Liver (tissue), 10 donors: ENCODE measurements at places on chromosomes 2 and 18. TPM values are rescaled to one million over a fixed set of nuclear protein-coding genes. Genes with fewer than 3 reads are reported as not detected.

The CD207 gene
- not detected for total RNA-seq

The MRPL53 gene
- 21.0 TPM for total RNA-seq

The C2orf66 gene
- not detected for total RNA-seq

The EN1 gene
- total RNA-seq: not detected

The IL36G gene
- not detected for total RNA-seq

The PRKAG3 gene
- not detected for total RNA-seq

The ANKRD62 gene
- not detected for total RNA-seq

The SS18 gene
- total RNA-seq: 74.7 TPM

The CYP27C1 gene
- total RNA-seq: 0.05 TPM

GRCh38 chr18:65906621-65907034 lies 155.8 kb downstream of the CDH7 start:
- DNase-seq: no peak

DNA sequence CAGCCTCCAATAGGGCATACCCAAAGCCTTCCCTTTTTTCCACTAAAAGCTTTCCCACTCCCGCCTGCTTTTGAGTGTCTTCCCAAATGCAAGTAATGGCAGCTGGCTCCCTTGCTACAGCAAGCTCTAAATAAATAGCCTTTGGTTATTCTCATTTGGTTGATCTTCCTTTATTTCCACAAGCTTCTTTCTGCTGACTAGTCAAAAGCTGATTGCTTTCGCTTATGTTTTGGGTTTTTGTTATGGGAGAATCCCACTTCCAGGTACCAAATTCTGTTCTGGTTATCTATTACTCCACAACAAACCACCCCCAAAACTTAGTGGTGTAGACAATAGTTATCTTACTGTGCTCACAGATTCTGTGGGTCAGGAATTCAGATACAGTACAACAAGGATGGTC lies 22.3 kb downstream of the SP5 start:
- no peak for DNase-seq

- DNase-seq: no peak
Measured at GRCh38 chr2:233094614-233095013, 34.5 kb downstream of the INPP5D start.

GRCh38 chr2:109138449-109138848 lies 9.4 kb downstream of the SH3RF3 start:
- DNase-seq: no peak

GRCh38 chr2:109563288-109563687 lies 50.5 kb downstream of the SEPTIN10 start:
- DNase-seq: no peak

GRCh38 chr18:78994977-78995582 lies 15.5 kb downstream of the SALL3 start:
- no peak for DNase-seq

- DNase-seq: peak; percentile 70
Measured at GRCh38 chr18:12315911-12316310, 7.9 kb downstream of the TUBB6 start.

DNA sequence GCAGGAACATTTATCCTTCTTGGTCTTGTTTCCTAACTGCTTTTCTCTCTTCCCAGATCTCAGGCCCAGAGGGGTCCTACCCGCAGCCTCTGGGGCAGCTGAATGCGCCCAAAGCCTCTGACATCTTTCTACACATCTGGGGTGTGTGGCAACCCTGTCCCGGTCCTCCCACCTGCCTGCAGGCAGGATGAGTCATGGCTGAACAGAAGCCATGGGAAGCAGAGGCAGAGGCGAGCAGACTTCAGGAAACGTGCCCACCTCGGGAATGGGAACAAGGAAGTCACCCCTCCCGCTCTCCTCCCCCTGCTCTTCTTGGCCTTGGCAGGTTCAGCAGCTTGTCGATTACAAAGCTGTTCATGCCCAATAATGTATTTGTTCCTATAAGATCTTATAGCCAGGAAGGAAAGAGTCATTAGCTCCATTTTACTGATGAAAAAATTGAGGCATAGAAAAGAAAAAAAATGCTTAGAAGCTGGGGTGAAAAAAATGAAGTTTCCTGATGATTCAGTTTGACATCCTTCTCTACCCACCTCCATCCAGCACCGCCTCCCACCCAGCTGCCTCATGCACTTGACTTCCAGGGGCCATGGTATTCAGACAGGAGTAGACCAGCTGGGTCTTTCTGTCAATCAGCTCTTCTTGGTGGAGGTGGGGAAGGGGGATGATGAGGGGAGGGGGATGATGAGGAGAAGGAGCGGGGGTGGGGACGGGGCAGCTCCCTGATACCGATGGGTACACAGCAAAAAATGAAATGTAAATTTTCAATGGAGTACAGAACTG lies 10.4 kb upstream of the KCNF1 start:
- no peak for DNase-seq

DNA sequence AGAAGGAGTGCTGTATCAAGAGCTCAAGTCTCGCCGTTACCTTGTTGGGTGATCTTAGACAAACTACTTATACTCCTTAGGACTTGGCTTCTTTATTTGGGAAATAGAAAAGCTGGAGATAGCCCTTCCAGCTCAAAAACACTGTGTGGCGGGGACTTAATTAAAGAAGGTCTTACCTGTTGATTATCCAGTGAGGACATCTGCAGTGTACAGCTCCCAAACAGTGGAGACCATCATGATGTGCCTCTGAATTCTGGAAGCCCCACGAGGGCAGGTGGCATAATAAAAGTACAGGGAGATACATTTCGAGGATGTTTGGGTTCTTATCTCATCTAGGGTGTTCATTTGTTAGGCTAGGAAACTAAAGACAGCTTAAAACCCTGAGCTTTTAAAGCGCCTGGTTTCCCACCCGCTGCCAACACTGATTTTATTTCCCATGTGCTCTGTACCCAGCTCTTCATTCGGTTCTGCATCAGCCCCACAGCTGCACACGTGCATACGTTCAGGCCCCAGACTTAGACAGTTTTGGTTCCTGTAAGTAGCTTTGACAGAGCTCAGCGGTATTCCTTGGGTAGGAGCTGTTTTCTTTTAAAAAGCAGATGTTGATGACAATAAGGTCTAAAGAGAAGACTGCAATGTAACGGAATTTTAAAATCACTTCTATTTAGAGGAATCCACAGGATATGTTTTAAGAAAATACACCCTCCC lies 80.5 kb upstream of the SIX2 start:
- no peak for DNase-seq

GRCh38 chr2:45888167-45888566 lies 236.7 kb downstream of the PRKCE start:
- no peak for DNase-seq

- DNase-seq: no peak
Measured at GRCh38 chr18:6313415-6313814, 101.3 kb downstream of the L3MBTL4 start.

- no peak for DNase-seq
Measured at GRCh38 chr2:30790879-30791278, 16.4 kb downstream of the CAPN13 start.

DNA sequence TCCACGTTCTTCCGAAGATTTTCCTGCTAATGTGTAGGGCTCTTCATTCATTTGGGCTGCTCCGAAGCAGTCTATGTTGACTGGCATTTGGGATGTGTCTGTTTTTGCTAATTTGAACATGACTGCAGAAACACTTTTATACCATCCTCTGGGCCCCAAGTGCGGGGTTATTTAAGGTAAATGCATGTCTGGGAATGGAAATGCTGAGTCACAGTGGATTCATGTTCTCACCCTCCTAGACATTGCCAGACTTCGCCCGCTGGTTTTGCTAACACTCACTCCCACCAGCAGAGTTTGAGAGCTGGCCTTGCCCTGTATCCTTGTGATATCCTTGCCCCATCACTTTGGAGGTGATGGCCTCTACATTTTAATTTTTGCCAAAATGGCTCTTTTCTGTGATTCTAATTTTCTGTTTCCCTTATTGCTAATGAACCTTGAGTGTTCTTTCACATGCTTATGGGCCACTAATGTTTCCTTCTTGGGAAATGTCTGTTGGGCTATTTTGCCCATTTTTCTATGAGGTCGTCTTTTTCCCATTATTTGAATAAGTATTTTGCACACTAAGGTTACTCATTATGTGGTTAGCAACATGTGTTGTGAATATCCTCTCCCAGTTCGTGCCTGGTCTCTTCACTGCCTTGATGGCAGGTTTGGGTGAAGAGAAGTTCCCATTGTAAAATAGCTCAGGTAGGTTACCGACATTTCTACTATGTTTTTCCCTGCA lies 204.1 kb downstream of the GLI2 start:
- DNase-seq: no peak

DNA sequence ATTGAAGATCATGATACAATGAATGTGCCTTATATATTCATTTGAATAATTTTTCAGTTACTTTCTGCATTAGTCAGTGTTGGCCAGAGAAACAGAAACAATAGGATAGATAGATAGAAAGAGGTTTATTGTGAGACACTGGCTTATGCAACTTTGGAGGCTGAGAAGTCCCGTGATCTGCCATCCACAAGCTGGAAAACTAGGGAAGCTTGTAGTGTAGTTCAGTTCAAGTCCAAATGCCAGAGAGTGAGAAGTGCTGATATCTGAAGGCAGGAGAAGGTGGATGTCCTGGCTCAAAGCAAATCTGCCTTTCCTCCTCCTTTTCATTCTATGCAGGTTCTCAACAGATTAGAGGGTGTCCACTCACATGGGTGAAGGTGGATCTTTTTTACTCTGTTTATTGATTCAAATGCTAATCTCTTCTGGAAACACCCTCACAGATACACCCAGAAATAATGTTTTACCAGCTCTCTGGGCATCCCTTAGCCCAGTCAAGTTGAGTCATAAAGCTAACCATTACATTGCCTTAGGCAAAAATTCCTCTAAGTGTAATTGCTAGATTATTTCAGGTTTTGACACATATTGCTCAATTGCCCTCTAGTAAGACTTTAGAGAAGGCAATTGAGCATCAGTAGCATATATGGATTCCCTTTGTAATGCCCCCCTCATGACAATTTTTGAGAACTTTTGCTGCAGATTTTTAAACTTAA lies 341.4 kb downstream of the LPIN1 start:
- DNase-seq: no peak

DNA sequence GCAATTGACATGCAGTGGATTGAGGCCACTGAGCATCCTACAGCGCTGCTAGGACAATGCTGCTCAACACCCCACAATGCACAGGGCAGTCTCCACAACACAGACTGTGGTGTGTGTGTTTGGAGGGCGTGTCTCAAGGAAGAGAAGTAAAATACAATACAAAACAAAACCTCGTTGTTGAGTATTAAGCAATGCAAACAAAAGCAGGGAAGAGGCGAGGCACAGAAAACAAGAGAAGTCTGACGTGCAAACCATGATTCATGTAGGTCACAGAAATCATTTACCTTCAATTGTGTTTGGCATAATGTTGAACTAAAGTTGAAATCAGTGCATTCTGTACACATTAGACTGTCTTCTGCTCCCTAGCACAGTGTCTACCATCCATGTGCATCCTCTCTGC lies 260.9 kb downstream of the PHLPP1 start:
- DNase-seq: no peak

- DNase-seq: no peak
Measured at GRCh38 chr2:38099099-38100028, 23.4 kb upstream of the CYP1B1 start.

GRCh38 chr18:79118797-79119196 lies 49.6 kb downstream of the ATP9B start:
- DNase-seq: no peak

- no peak for DNase-seq
Measured at GRCh38 chr2:181459621-181460021, 2.4 kb downstream of the ITGA4 start.

GRCh38 chr18:58205443-58206160 lies 161.6 kb downstream of the NEDD4L start:
- no peak for DNase-seq

- DNase-seq: no peak
Measured at GRCh38 chr2:212276813-212277212, 261.8 kb downstream of the ERBB4 start.

DNA sequence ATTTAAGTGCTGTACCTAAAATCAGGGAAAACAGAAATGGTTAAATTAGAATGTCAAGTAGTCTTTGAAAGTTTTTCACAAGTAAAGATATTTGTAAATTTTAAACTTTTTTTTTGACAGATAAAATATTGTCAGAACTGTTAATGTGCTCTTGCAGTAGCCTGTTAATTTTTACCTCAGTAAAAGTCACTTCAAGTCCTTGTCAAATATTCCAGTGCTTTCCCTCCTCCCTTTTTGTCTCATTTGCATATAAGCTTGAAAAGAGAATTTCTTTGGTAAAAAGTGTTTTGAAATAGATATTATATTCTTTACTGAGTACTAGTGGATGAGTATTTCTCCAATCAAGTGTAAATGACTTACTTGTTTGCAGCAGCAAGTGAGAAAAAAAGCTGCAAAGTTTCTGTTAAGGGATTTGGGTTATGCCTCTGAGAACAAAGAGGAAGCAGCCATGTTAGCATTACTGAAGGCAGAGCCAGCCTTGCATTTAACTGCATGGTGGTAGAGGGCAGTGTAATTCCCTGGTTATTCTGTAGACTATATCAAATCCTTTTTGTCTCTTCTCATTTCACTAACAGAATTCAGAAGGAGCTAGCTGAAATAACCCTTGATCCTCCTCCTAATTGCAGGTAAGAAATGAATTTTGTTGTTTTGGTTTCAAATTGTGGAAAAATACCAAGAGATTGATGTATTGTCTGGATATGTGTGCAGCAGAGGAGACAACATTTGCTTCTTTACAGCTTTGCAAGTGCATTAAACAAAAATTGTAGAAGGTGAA lies 3.2 kb downstream of the UBE2E3 start:
- DNase-seq: no peak

- no peak for DNase-seq
Measured at GRCh38 chr2:188971432-188971861, 2.7 kb upstream of the COL3A1 start.

DNA sequence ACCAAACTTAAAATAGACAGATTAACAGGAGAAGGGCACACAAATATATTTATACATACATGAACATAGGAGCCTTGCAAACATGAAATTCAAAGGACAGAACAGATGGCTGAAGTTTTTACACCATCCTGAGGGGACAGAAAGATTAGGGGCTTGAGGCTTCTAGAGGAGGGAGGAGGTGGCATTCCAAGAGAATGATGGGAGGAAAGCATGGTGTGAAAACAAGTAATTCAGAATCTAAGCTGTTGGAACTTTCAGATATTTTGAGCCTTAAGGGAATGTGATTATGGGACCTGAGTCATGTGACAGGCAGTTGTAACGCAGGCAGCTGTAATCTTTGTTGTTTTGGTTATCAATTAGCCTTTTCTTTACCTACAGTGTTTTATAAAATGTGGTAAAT lies 225.2 kb upstream of the SPOPL start:
- no peak for DNase-seq

- DNase-seq: no peak
Measured at GRCh38 chr2:24203787-24204150, 28.9 kb downstream of the FAM228A start.

- no peak for DNase-seq
Measured at GRCh38 chr2:42933824-42934254, 141.5 kb upstream of the HAAO start.

DNA sequence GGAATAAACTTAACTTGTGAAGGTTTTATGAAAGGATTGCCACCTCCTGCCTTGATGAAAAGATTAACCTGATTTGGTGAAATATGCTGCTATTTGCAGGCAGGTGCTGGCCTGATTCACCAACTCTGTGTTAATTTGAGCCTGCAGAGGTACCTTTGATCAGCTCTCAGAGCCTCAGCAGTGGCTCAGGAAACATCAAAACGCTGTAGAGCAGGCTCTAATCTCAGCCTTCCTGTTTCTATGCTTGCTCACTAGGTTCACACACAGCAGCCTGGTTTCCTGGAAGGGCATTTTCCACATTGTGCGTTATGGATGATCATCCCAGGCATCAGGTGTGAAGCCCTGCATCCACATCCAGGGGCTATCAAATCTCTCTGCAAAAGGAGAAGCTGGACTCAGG lies 16.9 kb downstream of the TGIF1 start:
- DNase-seq: no peak
